ENCODE measurements at places on chromosomes 1 and 21. TPM values are rescaled to one million over a fixed set of nuclear protein-coding genes. Genes with fewer than 3 reads are reported as not detected.

DPT gene
- total RNA-seq: 1.8 TPM

C8A gene
- under 0.01 TPM for total RNA-seq

BRINP3 gene
- total RNA-seq: not detected

RUNX3 gene
- total RNA-seq: not detected

SPAG17 gene
- total RNA-seq: not detected

PTGS2 gene
- 4.8 TPM for total RNA-seq

RORC gene
- total RNA-seq: 0.15 TPM

HUNK gene
- total RNA-seq: not detected

GBP1 gene
- 25.5 TPM for total RNA-seq

CYP4Z1 gene
- total RNA-seq: not detected

PCP4L1 gene
- total RNA-seq: not detected

KHDRBS1 gene
- 108 TPM for total RNA-seq

PRAMEF26 gene
- not detected for total RNA-seq

WDR4 gene
- 8.4 TPM for total RNA-seq

RAB7B gene
- total RNA-seq: 12.4 TPM

DNAJC28 gene
- 1.3 TPM for total RNA-seq

FLG gene
- total RNA-seq: not detected

TNFRSF18 gene
- total RNA-seq: 0.33 TPM

TMEM52 gene
- total RNA-seq: 0.15 TPM

TEDDM1 gene
- total RNA-seq: not detected

RGS1 gene
- total RNA-seq: not detected

ASTN1 gene
- under 0.01 TPM for total RNA-seq

LSS gene
- total RNA-seq: 321 TPM

HSPA13 gene
- 31.8 TPM for total RNA-seq

FCMR gene
- total RNA-seq: not detected

PPM1J gene
- total RNA-seq: 1.3 TPM

CSF3R gene
- total RNA-seq: not detected

RHEX gene
- not detected for total RNA-seq

CATSPERE gene
- total RNA-seq: 0.44 TPM

KRTAP19-1 gene
- not detected for total RNA-seq

TTC4 gene
- 23.0 TPM for total RNA-seq

GNAT2 gene
- total RNA-seq: 0.17 TPM

MYOCOS gene
- total RNA-seq: under 0.01 TPM

CDC42BPA gene
- total RNA-seq: 47.8 TPM

F5 gene
- not detected for total RNA-seq

S100A14 gene
- 0.33 TPM for total RNA-seq

LEFTY1 gene
- not detected for total RNA-seq

ENAH gene
- 99.9 TPM for total RNA-seq

SLC44A3 gene
- 3.1 TPM for total RNA-seq

EXOC8 gene
- total RNA-seq: 15.3 TPM

PRKAA2 gene
- 3.0 TPM for total RNA-seq

PRCC gene
- 15.4 TPM for total RNA-seq

SCP2 gene
- 322 TPM for total RNA-seq

TSPEAR gene
- not detected for total RNA-seq

OR2AJ1 gene
- not detected for total RNA-seq

TGFB2 gene
- 9.9 TPM for total RNA-seq

RBM11 gene
- not detected for total RNA-seq

TMPRSS2 gene
- not detected for total RNA-seq

IL20 gene
- total RNA-seq: not detected

PTBP2 gene
- total RNA-seq: 45.1 TPM

GPR137B gene
- total RNA-seq: 7.4 TPM

NHLH1 gene
- not detected for total RNA-seq

All from smooth muscle cell of trachea (primary cell).